ENCODE measurements at places on chromosomes 12 and 14.

GRCh38 chr14:100341301-100342031 lies 18.3 kb downstream of the SLC25A47 start:
- DNase-seq, result no peak

GRCh38 chr12:752695-753610 lies 574 bp downstream of the WNK1 start:
- DNase-seq, result no peak

DNA sequence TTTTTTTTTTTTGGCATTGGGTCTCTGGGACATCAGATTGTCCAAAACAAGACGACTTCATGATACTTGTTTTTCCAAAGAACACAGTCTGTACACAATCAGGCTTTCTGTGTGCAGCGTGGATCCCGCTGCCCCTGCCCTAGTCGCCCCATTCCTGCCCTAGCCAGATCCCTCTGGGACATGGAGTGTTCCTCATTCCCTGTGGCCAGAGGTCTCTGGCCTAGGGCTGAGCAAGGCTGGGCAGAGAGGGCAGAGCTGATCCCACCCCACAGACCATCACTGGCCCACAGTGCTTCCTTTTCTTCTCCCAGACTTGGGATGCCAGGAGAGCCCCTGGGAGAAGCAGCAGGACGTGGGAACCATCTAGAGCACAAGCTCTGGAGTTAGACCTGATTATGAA lies 20.9 kb upstream of the EIF2B2 start:
- DNase-seq, result no peak

- no peak for DNase-seq
These were observed 6.3 kb upstream of the HOXC4 start for GRCh38 chr12:54047160-54047963.

DNA sequence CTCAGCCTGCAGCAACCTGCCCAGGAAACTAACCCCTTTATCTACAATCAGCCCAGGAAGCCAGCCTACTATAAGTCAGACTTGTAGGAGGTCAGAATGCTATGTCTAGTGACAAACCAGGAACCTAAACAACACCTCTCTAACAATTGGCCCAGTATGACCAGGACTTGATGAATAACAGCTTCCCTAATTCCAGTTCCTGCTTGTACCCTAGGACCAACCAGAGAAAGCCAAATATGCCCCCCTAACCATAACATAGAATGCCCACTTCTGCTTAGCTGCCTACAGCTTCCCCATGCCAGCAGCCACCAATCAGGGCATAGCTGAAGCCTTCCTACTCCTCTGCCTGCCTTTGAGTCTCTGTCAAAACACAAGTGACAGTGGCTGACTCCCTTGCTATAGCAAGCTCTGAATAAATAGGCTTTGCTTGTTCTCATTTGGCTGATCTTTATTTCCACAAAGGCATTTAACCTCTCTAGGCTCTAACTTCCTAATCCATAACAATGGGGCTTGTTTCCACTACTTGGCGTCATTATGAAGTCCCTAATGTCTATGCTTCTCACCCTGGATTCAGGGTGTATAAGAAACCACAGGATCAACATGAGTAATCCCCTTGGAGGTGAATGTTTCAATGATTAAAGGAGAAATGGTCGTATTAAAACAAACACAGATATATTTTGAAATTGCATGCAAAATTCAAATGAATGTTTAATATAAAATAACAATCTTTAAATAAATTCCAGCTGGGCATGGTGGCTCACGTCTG lies 220.2 kb downstream of the ANO6 start:
- DNase-seq, result no peak

DNA sequence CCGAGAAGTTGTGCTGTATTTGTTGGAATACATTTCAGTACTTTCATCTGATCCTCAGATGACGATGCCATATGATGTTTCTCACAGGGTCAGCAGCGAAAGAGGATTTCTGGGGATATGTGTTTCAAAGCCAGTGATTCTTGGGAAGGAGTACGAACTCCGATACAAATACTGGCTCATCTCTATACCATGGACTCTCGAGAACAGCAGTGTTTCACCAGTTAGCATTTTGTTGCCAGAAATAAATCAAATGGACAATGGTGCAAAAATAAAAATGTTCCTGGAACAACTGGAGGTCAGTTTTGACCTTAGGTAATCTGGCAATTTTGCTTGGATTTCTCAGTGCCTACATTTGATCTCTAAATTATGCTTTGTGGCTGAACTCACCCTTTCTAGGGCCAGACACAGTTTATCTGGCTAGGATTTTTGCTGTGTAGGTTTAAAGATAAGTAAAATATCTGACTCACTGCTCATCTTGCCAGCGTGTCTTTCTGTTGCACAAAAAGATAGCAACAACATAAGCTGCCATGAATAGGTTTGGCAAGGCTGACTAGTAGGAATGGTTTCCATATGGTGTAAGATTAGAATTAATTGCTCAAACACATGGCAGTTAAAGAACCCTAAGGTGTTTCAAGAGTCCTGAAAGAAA lies 11.0 kb upstream of the MGP start:
- no peak for DNase-seq

GRCh38 chr12:119989361-119989730 lies 310 bp downstream of the BICDL1 start:
- no peak for DNase-seq

DNA sequence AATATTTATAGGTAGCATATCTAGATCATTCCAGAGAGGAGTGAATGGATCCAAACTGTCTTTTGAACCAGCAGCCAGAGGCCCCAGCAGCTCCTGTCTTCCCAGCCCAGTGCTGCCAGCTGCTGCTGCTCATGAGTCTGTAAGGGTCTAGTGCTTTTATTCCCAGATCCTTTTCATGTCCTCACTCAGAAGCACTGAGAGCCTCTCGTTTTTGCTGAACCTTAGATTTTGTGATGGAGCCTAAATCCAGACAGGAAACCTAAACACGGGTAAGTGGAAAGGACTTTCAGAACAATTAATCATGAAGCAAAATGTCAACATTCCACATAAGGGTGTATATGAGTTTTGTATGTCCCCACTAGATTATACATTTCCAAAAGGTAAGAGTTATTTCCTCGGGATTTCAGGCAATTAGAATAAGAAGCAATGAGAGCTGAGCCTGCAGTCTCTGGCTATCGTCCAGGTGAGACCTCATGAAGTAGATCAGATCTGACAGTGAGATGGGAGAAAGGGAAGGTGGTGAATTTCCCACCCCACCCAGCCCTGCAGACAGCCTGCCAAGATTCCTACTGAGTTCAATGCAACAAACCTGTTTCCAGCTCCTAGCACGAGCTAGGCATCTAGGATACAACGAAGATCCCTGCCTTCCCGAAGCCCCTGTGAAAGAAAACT lies 84.4 kb downstream of the NINJ2 start:
- no peak for DNase-seq

- no peak for DNase-seq
These were observed 30.0 kb downstream of the CEP83 start for GRCh38 chr12:94429633-94430032.

- DNase-seq, result no peak
These were observed 473.4 kb upstream of the LMO3 start for GRCh38 chr12:17079251-17079909.

- no peak for DNase-seq
These were observed 161.7 kb downstream of the CAND1 start for GRCh38 chr12:67430708-67431335.

- peak; percentile 87 for DNase-seq
These were observed 173.9 kb downstream of the MYRFL start for GRCh38 chr12:69998922-69999321.

DNA sequence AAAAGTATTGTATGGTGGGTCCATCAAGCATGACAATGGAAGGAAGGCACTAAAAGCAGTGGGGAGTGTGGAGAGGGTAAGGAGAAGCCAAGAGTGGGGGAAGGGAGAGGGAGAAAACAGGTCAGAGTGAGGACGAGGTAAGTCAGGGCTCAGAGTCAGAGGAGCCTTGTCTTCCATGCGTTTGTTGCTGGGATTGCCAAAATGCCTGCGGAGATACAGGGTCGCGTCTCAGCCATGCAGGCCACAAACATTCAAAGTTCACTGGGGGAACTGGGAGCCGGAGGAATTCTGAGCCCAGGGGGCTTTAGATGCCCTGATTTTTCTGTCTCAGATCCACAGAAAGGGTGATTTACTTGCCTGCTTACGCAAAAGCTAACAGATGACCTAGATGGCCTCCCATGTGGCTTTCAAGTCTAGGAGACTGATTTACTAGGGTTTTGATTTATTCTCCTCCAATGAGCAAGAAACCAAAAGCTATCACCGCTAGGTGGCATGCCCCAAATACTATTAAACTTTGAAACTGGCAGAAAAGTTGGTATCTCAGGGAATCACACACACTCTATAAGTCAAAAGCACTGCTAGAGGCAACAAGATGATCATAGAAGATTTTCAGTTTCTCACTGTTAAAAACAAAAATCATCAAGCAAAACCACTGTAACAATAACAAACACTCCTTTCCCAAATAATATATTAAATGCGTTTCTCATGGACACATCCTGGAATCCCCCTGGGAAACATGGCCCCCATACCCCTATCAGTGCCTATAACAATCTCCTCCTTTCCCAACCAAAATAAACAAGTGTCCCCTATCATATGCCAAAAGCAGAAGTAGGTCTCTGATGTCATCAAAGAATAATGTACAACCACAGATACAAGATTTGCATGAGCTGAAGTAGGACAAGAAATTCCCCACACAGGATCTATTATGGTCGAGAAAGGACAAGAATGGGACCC lies 26.6 kb upstream of the MDM1 start:
- DNase-seq, result no peak

DNA sequence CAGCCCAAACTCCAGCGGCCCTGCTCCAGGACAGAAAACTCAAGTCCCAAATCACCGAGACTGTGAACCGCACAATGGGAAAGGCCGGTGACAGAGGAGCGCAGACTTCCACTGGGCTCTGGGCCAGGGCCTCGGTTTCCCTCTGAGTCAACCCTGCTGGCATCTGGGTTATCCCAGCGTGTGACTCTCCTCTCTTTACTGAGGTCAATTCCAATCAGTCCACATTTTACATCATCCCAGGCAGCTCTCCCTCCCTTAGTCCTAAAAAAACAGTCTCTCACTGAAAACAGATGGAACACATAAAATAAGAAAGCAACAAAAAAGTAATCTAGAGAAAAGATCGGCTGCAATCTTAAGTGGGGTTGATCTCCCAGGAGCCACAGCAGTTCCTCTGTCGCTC lies 36.9 kb downstream of the ITPK1 start:
- DNase-seq, result no peak

DNA sequence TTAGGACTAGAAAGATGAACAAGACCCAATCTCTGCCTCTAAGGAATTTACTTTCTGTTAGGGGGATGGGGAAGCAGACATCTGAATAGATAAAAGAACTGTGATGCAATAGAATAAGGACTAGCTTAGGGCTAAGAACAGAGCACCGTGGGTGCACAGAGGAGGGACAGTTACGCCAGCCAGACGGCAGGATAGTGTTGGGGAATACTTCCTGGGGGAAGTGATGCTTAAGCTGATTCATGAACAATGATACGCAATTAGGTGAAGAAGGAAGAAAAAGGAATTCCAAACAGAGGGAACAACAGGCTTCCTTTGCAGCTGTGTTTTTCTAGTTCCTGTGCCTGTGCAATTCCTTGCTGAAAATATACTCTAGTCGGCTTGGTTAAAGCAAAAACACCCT lies 501.1 kb downstream of the APAF1 start:
- DNase-seq, result no peak

DNA sequence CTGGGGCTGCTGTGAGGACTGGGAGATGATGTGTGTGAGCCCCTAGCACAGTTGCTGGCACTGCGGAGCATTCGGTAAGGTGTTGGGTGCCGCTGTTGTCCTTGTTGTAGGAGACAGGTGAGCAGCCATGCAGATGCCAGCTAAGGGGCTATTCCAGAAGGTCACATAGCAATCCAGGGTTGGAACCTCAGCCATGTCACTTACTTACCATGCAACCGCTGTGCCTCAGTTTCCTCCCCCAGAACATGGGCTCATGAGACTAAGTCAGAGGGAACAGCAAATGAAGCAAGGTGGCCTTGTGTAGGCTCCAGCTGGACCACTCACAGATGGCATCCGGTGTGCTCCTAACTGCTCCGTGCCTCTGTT lies 13.2 kb downstream of the DTX1 start:
- DNase-seq, result no peak

DNA sequence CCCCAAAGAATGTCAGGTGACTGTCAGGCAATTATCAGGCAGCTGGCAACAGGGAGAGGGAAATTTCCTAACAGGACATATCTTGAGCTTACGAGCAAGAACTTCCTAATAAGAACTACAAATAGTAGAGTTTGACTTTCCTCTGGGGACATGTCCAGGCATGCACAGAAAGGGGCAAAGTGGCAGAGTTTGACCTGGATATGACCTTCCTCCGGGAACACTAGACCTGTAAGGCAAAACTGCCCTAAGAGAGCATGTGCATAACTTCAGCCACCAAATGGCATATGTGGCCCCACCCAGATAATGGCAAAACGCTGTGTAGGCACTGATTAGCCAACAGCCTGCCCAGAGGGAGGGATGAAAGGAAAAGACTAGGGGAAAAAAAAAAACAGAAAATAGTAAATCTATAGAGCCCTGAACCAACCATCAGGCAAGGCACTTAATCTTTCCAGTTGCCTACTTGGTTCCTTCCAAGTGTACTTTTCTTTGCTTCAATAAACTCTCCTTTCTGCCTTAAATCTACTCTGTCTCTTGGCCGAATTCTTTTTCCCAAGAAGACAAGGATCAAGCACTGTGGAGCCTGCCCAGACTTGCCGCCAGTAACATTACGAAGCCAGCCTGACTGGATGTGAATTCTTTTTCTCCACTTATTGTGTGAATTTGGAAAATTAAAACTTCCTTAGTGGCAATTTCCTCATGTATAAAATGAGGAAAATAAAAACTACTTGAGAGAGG lies 164.1 kb downstream of the SPTSSA start:
- no peak for DNase-seq

- DNase-seq, result no peak
These were observed 4.4 kb upstream of the CEBPE start for GRCh38 chr14:23123419-23123818.

Measured in NCI-H2081 treated with DMSO at 0.1 percent for 48 hours (cell line).